ENCODE measurements at places on chromosomes 2 and 18.

DNA sequence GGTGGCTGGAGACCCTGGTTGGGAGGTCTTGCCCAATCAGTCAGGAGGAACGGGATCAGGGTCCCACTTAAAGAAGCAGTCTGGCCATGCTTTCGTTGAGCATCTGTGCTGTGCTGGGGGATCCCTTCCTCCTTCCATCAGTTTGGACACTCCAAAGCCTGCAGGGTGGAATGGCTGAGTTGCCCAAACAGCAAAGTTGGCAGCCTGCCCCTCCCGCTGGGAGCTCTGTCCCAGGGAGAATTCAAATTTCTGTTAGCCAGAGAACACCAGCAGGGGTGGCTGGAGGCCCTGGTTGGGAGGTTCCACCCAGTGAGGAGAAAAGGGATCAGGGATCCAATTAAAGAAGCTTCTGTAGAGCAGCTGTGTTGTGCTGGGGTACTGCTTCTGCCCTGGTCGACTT is 96.9 kb upstream of the CTAGE1 start:
- no peak for DNase-seq

- DNase-seq, result no peak
Observed at GRCh38 chr2:23850564-23851256, 76.2 kb downstream of the ATAD2B start.

DNA sequence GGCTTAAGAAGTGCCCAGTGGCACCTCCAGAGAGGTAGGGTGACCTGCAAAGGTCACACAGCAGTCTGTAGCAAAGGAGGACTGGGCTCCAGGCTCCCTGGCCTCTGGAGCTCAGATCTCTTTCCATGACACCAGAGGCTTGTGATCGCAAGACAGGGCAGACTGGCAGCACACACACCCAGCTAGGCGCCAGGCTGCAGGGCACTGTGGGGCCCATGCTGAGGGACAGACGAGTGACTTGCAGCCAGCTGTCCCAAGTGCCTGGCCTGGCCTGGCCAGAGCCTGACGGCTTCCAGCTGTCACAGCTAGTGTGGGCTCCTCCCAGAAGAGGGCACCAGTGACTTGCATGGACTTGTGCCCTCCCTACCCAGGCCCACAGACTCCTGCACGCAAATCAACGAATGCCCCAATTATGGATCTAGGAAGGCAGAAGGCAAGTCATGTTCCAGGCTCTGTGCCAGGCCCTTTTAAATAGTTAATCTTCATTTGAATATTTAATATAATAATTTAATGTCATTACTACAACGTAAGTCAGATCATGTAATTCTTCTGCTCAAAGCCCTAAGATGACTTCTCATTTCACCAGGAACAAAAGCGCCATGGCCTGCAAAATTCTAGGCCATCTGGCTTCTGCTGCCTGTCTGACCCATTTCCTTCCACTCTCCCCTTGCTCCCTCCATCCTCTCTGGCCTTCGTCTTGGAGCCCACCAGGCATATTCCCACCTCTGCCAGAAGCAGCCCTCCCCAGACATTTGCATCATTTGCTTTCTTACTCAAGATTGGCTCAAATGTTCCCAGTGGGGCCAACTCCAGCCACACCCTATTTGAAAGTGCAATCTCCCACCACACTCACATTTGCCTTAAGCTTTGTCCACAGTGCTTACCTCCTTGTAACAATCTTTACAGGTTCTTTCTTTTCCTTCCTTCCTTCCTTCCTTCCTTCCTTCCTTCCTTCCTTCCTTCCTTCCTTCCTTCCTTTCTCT is 3.7 kb upstream of the SPEG start:
- DNase-seq, result peak; percentile 29

DNA sequence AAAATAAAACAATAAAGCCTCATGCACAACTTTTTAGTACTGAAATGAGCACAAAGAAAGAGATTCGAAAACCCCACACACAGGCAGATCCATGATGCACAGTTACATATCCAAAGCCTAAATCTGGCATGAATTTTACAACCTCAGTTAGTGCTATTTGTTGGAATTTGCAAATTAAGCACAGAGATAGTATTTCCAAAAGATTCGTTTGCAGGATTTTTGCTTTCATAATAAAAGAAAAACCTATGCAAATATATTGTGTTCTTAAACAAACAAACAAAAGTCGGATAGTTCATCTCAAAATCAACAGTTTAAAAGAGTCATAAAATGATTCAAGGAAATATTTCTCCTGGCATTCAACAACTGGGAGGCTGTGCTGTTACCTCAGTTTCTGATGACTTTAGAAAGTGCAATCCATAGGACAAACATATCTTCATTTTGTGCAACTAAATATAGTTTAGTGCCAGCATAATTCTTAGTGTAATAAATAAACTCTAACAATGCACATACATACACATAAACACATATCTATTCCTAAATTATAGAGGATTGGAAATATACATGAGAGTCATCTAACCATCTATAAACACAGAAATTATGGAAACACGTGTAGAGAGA is 10.8 kb downstream of the PAX3 start:
- DNase-seq, result no peak

DNA sequence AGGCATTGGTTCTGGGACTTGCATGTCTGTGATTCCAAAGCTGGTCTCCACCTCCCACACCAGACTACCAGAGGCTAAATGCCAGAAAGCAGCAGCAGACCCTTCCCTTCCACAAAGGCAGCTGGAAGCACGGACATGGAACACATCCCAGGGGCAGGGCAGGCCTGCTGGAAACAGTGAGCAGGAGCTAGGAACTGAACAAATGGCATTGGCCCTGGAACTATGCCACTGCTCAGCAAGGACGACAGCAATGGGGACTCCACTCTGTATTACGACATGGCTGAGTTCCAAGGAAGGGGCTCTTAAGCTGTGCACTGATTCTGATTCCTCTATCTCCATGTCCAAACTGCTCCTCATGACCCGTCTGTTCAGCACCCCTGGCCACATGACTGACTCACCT is 77.8 kb upstream of the TFCP2L1 start:
- no peak for DNase-seq

DNA sequence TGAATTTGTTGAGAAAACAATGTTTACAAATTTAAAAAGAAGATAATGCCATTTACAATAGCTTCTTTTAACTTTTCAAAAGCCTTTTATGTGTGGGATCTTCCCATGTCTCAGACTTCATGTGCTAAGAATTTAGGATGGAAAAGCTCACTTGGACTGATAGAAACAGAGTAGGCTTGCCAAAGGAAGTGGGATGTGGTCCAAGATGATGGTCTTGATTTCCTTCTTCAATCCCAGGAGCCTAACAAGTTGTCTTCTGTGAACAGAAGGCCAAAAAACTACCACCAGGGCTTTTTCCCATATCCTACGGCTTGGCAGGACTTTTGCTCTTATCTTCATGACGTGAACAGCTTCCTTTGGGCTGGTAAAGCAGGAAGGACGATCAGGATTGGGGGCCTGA is 9.5 kb downstream of the CXCR4 start:
- no peak for DNase-seq

DNA sequence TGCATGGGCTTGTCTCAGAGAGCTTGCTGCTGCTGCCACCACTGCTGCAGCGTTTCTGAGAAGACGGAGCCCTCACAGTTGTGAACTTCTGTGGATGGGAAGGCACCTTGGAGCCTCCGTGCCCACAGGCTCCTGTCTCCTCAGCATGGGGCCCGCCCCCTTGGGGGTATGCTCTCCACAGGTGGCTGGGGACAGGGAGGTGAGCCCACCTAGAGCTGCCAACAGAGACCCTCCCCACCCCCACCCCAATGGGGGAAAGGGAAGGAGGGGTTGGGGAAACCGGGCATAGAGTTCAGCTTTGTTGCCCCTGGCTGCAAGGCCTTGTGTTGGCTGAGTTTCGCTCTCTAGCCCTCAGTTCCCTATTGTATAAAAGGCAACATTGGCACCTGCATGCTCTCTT is 76.1 kb downstream of the INPP4A start:
- DNase-seq, result no peak

DNA sequence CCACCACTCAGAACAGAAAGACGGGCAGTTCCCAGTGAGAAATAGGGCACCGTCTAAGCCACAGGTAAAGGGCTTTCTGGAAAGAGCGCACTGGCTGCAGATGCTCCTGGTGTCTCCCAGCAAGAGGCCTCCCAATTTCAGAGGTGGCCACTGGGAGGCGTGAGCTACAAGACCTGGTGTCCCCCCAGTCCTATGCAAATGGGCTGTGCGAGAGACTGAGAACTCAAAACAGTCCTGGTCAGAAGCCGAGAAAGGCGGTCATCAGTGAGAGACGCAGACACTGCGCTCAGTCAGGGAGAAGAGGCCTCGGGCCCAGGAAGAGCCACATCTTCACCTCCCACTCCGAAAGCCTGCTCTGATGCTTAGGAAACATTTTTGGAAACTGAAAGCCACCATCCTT is 179.5 kb downstream of the EIPR1 start:
- peak; percentile 85 for DNase-seq

DNA sequence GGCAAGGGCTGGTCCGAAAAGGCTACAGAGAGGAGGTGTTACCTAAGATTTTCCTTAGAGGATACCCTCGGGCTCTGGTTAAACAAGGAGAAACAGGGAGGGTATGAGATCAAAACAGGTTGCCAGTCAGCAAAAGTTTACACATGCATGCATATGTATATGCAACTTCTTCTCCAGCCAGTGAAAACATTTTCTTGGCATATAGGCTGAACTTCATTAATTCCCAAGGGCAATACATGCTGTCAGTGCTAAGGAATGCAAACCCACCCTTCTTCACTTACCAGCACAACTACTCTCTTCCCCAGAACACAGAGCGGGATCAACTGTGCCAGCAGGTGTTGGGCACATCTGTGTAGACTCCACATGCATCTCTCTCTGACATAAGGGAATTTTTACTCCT is 176.0 kb downstream of the GFPT1 start:
- no peak for DNase-seq

DNA sequence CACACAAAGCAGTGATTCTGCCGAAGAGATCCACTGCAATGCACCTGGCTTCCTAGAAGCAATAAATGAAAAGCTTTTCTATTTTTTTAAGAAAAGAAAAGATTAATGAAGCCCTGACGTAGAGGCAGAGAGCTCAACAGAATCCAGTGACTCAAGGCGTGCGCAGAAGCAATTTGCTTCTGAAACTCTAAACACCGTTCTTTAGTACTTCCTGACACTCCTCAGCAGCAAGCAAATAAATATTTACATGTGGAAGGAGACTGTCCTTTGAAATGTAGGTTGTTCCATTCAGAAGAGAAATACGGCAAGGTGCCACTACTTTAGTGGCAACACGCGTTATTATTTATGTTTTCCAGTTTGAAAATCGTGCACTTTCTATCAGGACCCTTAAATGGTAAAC is 126.2 kb upstream of the ZNF516 start:
- peak; percentile 23 for DNase-seq

DNA sequence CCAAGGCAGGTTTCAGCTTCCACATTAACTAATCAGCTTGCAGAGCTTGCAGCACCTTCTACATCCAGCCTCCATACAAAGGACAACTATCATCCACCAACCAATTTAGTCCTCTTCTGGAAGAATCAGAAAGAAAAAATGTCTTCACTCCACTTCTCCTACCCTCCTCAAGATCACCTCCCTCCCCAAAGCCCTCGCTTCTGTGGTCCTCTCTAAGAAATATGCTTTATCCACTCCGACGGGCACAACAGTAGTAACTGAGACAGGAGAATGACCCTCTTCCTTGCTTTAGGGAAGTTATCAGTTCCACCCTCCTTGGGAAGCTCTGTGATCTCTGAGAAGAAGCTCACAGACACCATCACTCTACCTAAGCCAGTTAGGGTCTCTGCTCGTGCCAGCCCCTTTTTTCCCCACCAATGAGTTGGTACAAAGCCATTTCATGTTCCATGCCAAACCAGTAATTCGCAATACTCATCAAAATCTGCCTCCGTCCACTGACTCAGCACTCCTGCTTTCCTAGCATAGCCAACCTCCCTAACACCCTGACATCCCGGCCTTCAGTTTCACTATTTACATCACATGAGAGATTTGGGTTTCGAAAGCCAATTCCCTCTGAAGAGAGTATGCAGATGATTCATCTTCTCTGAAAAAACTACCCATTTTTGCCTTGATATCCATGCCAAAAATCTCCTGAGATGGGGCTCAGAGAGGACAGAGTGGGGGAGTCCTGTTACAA is 114.1 kb upstream of the PKDCC start:
- no peak for DNase-seq

- DNase-seq, result no peak
Observed at GRCh38 chr2:195016841-195017240, 640.2 kb upstream of the SLC39A10 start.

GRCh38 chr18:44594799-44595467 is 85.8 kb upstream of the SETBP1 start:
- peak; percentile 41 for DNase-seq

DNA sequence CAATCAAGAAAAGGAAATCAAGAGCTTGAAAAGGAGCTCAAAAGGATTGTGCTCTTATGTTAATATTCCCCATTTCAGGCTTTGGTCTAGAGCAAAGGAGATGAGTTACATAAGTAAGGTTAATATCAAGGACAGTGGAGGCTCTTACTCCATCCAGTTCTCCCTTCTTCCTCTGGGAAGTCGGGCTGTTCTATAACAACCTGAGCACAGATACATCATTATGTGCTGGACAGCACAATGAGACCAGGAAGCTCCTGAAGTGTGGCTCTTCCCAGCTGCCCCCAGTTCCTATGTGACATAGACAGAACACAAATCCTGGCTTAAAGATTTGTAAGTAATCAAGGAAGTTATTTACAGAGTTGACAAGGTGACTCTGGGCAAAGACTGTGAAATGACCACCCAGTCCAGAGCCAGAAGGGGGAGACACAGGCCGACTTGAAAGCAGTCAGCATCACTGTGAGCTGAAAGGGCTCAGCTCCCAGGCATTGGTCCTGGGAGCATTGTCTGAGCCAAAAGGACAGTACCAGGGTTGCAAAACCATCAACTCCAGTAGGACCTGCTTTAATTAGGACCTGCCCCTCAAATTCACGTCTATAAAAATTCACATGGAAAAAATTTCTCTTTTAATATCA is 917.6 kb upstream of the ACVR2A start:
- DNase-seq, result peak; percentile 84

DNA sequence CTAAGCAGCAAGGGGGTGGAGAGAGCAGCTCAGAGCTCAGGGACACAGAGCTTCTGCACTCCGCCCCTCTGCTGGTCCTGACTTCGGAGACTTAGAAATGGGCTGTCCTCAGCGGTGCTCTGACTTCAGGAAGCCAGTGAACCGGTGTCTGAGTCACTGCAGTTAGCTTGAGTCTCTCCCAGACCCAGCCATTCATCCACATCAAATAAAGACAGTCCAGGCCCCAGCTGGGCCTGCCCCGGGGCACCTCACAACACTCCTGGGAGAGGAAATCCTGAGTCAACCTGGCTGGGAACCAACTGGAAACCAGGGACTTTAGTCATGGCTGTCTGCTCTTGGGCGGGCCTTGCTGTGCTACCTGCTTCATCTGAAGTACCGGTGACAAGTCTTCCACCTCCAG is 5.4 kb upstream of the ITGB6 start:
- DNase-seq, result no peak

DNA sequence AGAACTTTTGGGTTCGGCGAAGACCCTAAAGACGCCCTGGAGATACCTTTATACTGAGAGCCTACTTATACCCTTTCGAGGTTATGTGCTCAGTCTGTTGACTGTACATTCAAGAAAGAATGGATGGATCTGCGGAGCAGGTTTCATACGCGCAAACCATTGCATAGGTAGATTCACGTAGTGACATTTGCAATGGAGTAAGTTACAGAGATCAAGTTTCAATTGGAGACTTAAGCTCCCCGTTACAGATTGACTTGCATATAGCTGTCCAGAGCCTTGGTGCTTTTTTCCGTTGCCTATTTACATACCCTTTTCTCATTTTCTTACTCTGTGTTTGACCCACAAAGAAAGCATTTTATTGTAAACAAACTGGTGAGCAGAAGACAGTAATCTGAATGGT is 923 bp downstream of the PSMD1 start:
- no peak for DNase-seq
